Right cardiac atrium (tissue), 5 donors: ENCODE measurements at places on chromosomes 11 and 22. TPM values are rescaled to one million over a fixed set of nuclear protein-coding genes. Genes with fewer than 3 reads are reported as not detected.

GRCh38 chr11:132961453-132961852 is 570.8 kb downstream of the OPCML start:
- no peak for DNase-seq

MEN1 gene
- total RNA-seq = 11.7 TPM

GRCh38 chr11:118156531-118157185 is 4.0 kb upstream of the SCN4B start:
- DNase-seq = no peak

GRCh38 chr11:103887001-103887658 is 149.3 kb upstream of the DDI1 start:
- no peak for DNase-seq

- no peak for DNase-seq
These were observed 296.9 kb downstream of the MN1 start for GRCh38 chr22:27504360-27505253.

DNA sequence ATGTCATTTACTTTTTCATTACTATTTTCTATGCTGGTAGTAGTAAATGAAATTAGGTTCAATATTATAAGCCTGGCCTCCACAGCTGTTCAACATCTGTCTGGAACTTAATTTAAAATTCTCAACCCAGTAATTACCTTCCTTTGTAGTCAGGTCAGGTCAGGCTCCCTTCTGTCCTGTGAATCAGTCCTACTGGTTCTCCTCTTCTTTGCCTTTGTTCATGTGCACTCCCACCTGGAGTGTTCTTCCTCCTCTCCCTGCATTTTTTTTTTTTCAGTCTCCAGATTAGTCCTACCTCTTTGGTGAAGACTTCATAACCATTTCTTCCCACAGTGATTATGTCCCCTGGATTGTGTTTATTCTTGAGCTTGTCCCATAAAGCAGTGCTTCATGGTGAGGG is 67.9 kb downstream of the DKK3 start:
- no peak for DNase-seq

DNA sequence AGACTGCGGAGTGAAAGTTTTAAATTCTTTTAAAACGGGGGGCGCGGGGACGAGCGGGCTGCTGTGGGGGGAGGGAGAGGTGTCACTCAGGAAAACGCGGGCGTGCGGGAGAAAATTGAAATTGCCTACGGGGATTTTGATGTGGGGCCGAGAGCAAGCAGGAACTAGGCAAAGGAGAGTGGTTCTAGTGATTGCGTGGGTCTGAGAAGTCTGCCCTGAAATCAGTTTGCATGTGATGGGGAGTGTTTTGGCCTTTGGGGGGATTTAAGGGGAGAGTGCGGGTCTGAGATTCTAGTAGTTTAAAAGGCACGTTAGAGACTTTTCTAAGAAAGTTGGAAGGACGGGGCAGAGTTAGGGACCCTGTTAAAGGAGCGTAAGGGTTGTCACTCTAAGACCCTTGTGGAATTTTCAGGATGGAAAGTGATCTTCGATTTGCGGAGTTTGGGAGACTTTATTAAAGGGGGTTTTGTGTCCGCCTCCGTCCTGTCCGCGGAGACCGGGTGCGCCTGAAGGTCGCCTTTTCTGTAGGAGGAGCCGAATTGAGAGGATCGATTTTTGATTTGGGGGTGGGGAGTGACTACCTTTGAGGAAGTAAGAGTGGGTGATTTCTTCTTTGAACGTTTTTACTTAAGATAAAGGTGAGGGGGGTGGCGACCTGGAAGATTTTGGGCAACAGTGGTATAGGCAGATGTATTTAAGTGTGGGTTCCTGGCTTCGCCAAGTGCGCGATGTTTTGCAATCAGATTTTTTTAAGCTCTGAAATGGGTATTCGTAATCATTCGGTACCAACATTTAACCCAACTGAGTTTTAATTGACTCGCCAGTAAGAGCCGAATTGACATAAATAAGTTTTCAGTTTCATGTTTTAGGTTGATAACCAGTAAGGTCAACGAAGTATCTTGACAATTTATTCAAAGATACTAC is 1.1 kb downstream of the EED start:
- no peak for DNase-seq

RGL4 gene
- not detected for total RNA-seq

DNA sequence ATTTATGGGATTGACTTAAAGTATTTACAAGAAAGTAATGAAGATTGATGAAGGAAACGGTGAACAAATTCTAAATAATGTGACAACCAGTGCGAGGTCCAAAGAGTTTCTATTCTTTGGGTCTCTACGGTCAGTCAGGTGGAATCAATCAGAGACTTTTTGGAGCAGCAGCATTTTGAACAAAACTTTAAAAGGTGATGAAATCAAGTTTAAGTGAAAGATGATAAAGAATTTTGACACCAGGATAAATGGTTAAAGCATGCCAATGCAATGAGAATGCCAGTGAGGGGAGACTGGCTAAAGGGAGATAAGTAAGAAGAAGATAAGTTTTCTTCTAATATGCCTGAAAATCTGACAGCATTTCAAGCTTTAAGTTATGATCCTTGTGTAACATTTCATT is 67.9 kb downstream of the DCUN1D5 start:
- no peak for DNase-seq

FAM83F gene
- total RNA-seq = 5.9 TPM

CRYBB2 gene
- total RNA-seq = not detected

SLCO2B1 gene
- total RNA-seq = 40.7 TPM
